Inflammatory macrophage (primary cell): ENCODE measurements at places on chromosomes 13 and 19.

DNA sequence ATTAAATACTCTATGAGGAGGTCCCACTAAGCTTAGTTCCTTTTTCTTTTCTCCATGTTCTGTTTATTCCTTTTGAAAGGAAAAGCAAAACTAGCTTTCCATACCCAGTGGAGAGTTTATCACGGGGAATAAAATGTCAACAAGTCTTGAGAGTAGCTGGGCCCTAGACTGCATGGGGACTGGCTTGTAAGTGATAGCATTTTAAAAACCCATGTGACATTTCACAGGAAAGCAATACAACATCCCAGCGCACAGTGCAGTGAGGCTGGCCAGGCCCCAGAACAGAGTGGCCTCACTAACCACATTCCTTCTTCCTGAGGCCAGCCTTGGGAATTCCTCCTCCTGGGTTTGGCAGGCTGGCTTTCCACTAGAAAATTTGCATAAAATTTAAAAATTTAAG is 149.8 kb downstream of the DLEU7 start:
- DNase-seq, result no peak

DNA sequence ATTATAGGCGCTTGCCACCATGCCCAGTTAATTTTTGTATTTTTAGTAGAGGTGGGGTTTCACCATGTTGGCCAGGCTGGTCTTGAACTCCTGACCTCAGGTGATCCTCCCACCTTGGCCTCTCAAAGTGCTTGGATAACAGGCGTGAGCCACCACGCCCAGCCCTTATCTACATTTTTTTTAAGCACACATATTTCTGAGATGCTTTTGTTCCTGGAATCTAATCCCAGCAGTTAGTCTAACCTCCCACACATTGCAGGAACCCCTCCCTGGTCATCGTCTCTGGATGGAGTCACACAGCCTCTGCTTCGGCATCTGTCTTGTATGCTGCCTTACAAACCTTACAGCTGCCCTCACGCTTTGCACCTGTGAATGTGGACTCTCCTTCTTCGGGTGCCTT is 15.1 kb upstream of the KATNAL1 start:
- DNase-seq, result no peak

GRCh38 chr13:25616674-25617073 is 244.9 kb downstream of the ATP8A2 start:
- no peak for DNase-seq

DNA sequence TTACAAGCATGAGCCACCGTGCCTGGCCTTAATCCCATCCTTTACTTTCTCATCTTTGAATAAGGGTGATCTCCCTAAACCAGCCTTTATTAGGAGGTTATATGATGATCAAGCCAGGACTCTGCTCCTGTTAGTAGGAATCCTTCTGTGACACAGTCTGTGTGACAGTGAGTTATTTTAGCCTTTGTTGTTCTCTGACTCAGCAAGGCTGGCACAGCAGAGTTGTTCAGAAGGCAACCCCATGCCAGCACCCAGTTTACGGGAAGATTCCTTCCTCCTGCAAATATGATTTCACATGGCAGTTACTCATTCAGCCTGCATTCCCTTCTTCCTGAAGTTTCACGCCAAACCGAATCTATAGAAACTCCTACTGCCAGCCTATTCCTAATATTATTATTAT is 10.5 kb upstream of the MIER2 start:
- no peak for DNase-seq

GRCh38 chr19:5892772-5893275 is 10.8 kb downstream of the NDUFA11 start:
- DNase-seq, result no peak
